Osteocyte (in vitro differentiated cells): ENCODE measurements at places on chromosomes 5 and 9. TPM values are rescaled to one million over a fixed set of nuclear protein-coding genes. Genes with fewer than 3 reads are reported as not detected.

DNA sequence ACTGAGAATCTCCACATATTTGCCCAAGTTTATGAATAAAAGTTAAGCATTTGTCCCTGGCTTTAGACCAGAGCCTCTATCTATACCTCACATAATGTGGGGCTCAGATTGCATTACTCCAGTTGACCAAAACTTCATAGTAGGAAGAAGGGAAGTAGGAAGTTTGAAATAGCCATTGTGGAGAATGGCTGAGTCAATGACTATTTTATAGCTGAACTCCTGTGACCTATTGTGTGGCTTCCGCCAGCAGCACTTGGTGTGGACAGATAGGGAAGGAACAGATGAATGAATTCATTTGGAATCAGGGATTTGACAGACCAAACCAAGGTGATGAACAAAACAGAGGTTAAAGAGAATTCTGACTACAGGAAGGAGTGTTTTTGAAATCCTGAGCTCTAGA lies 92.9 kb upstream of the LPAR1 start:
- DNase-seq = no peak

DNA sequence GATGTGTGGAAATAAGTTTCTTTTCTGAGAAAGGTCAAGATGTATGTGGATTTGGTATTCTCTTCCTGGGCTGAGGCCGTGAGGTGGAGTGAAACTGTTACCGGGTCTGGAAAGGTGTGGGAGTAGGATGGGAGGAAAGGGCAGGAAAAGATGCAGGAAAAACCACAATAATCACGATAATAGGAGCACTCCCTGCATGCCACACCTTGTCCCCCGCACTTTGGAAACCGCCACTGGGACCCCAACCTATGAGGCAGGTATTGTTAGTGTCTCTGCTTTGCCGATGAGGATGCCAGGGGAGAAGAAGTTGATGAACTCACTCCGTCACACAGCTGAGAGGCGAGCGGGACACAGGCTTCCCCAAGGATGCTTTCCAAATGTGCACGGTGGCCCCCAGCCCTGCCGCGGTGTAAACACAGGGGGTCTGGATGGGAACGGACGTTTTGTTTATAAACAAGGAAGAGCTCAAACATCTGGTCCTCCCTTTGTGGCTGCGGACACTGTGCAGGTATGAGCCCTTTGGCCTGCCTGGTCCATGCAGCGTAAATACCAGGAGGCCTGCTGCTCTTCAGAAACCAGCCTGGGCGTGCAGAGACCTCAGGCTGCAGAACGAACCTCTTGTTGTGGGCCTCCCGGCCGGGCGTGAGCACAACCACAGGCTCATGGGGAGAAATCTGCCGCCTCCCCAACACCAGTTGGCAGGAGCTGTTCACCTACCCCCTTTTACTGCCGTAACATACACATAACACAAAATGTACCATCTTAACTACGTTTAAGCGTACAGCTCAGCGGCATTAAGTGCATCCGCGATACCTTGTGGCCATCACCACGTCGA lies 126.7 kb downstream of the COL23A1 start:
- DNase-seq = peak; percentile 74

GRCh38 chr5:132549576-132549975 lies 6.3 kb upstream of the IL5 start:
- DNase-seq = no peak

DNA sequence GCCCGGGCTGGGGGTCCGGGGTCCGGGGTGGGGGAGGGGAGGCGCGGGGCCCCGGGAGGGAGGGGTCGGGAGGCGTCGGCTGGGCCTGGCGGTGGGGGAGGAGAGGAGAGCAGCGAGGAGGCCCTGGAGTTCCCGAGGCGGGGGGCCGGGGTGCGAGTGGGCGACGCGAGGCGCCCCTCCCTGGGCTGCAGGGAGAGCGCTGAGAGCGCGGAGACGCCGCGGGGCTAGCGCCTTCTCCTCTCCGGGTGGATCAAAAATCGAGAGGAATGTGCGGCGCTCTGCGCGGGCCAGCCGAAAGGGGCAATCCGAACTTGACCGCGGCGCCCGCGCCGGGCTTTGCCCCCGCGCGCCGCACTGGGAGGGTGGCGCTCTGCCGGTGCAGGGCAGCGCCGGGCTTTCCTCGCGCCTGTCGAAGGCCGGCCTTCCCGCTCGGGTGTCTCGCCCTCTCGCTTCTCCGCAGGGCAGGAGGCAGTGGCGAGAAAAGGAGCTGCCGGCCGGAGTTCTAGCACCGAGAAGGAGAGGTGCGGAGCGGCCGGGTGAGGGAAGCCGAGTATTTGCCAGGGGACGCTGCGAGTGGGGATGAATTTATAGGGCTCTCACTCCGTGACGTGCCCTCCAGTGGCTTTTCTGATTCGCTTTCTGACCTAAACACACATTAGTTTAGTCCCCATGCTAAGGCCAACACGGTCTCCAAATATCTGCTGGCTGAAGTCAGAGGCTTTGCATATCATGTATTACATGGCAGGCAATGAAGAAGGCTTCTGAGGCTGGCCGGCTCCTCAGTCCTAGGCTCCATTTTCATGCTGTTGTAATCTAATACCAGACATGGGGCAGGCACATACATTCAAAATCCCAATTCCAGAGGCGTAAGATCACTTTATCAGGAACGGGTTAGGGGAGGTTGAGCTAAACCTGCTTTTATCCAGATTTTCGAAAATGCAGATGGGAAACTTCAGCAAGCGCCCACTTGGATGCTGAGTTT lies 503 bp upstream of the GDNF start:
- no peak for DNase-seq

DNA sequence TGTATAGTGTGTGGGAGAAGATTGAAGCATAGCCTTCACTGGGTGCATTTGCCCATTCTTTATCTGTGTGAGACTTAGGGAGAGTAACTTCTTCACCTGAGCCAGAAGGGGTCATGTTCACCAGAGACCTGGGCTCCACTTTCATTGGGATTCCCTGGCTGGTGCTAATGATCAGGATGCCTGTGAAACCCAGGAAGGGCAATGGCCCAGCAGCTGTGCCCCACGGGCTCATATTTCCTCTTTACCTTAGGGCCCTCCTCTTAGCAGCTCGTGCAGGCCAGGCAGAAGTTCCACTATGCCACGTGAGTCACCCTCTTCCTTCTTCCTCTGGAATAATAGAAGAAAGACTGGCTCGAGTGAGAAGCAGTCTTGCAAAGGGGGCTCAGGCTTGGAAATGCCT lies 5.0 kb downstream of the PPARGC1B start:
- no peak for DNase-seq

DNA sequence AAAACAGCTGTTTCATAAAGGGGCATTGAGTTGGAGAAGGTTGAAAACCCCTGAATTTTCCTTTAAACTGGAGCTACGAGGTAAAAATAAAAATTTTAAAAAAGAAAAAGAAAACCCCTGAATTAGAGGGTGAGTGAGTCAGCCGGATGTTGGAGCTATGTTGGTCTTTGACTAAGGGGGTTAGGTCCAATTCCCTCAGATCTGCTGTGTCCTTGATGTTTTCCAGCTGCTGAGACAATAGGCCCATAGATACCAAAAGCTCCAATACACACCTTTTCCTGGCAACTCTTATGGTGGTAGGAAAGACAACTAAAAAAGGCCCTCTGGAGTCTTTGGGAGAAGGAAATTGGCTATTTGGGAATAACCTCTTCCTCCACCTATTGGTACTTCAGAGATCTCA lies 79.4 kb upstream of the SAP30L start:
- DNase-seq = no peak

DNA sequence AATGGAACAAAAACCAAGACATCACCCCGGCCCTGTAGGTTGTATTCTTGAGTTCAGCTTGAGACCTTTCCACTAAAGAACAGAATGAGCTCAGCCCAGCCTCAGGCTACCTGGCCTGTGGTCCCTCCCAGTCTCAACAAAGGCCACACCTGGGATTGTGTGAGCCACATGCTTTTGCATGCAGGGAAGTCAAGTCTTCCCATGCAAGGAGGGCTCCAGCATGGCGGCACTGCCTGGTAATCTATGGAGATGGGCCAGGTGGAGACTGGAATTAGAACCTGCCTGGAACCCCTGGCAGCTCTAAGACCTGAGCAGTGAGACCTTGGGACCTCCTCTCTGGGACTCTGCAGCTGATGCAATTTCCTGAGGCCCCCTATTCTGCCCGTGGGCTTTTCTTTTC lies 49.4 kb upstream of the OTULINL start:
- peak; percentile 75 for DNase-seq

TLX3 gene
- total RNA-seq = not detected in 2 replicates

OR13C2 gene
- not detected in 2 replicates for total RNA-seq

CCDC107 gene
- total RNA-seq = 30.0 and 31.3 TPM in 2 replicates

INSL4 gene
- total RNA-seq = not detected in 2 replicates

MEGF9 gene
- 21.4 and 21.9 TPM in 2 replicates for total RNA-seq
